ENCODE measurements at places on chromosomes 7 and 10.

- DNase-seq: no peak
These were observed 92.8 kb downstream of the ST7 start for GRCh38 chr7:117045927-117046710.

- DNase-seq: no peak
These were observed 143.7 kb upstream of the COL1A2 start for GRCh38 chr7:94250987-94251386.

GRCh38 chr10:13331646-13332045 is 16.4 kb downstream of the SEPHS1 start:
- DNase-seq: no peak

- no peak for DNase-seq
These were observed 162.4 kb downstream of the ARID5B start for GRCh38 chr10:62063795-62064472.

- no peak for DNase-seq
These were observed 63.4 kb downstream of the KIAA1217 start for GRCh38 chr10:24272374-24272773.

- DNase-seq: no peak
These were observed 26.0 kb upstream of the TMEM140 start for GRCh38 chr7:135121868-135122267.

- no peak for DNase-seq
These were observed 32.3 kb upstream of the IL6 start for GRCh38 chr7:22694597-22695207.

GRCh38 chr7:69928621-69929020 is 330.3 kb downstream of the AUTS2 start:
- DNase-seq: no peak

DNA sequence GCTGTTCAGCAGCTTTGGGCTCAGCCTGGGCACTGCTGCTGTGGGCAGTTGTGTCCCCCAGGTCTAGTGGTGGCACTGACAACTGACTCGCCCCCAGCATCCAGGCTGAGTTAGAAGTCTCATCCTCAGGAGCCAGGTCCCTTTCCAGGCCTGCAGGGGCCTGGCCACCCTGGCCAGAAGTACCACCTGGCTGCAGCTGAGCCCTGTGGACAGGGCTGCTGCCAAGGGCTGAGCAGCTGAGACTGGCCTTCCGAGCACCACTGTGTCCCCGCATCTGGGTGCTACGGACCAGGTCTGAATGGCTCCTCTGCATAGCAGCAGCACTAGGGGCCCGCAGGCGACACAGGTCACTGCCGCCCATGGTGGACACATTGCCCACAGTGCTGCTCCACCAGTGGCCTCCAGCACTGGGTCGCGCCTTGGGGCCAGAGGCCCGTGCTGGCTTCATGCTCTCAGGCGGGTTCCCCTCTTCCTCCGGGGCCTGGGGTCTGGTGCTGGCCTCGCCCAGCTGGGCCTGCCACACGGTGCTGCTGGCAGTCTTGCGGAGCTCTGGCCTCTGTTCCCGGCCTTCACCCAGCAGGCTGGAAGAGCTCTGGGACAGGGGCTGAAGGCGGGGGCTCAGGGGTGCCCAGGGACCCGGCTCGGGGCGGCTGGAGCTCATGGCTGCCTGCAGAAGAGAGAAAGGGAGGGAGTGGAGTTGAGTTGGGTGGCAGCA is 6.2 kb downstream of the GPRIN2 start:
- no peak for DNase-seq

- no peak for DNase-seq
These were observed 10.5 kb upstream of the EZH2 start for GRCh38 chr7:148894591-148894990.

GRCh38 chr10:132749371-132749795 is 36.6 kb downstream of the NKX6-2 start:
- no peak for DNase-seq

GRCh38 chr10:127344346-127344745 is 148.0 kb upstream of the INSYN2A start:
- no peak for DNase-seq

GRCh38 chr7:121037957-121038716 is 49.6 kb downstream of the CPED1 start:
- no peak for DNase-seq

- no peak for DNase-seq
These were observed 251.6 kb downstream of the TCERG1L start for GRCh38 chr10:131059881-131060280.

DNA sequence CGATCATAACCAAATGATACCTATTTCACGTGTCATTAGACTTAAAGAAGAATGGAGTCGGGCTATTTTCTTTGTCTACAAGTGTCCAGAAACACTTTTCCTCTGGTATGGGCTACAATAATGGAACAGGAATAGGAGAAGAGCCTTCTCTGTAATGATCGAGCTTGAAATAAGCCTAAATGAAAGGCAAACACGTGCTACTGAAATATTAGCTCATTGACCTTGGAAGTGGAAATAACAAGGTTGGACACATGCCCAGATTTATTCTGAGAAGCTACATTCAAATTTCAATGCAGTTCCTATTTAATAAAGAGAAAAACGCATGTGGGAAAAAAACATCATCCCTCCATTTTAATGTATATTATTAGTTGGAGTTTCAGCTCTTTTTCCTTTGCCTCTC is 254.7 kb upstream of the PTER start:
- DNase-seq: no peak

- no peak for DNase-seq
These were observed 94.2 kb upstream of the GPR26 start for GRCh38 chr10:123571978-123572377.

DNA sequence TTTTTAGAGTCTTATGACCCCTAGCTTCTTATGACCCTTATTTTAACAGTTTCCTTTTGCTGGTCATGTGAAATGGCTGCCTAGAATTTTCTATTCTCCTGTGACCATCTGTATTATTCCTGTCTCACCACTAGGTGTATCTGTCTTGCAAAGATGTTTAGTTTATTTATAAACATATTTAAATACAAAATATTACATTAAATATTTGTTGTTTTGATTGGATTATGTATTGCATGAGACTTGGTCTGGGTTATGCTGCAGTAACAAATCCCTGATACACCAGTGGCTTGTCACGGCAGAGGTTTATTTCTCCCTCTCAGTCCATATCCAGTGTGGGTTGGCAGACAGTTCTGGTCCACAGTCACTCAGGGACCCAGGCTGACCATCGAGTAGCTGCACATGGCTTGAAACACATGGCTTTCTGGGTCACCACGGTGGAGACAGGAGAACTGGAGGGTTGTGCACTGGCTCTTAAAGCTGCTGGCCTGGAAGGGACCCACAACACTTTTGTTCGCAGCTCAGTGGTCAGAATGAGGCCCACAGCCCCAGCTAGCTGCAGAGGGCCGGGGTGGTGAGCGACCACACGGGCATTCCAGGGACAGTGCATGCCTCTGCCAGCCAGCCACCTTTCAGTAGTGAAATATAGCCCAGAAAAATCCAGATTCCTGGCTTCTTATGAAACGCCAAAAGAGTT is 7.4 kb downstream of the RASSF4 start:
- DNase-seq: no peak

DNA sequence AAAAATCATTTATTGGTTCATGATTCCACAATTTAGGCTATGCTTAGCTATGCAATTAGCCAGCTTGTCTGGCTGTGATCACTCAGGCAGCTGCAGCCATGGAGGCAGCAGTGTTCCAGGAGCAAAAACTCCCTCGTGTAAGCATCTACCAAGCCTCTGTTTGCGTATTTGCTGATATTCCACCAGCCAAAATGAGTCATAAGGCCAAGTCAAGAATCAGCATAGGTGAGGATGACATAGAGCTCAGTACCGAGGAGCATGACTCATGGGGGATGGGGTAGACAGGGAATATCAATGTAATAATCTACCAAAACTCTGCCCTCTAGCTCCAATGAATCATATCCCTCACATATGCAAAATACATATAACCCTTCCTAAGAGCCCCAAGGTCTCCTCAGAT is 63.3 kb downstream of the IMMP2L start:
- no peak for DNase-seq

DNA sequence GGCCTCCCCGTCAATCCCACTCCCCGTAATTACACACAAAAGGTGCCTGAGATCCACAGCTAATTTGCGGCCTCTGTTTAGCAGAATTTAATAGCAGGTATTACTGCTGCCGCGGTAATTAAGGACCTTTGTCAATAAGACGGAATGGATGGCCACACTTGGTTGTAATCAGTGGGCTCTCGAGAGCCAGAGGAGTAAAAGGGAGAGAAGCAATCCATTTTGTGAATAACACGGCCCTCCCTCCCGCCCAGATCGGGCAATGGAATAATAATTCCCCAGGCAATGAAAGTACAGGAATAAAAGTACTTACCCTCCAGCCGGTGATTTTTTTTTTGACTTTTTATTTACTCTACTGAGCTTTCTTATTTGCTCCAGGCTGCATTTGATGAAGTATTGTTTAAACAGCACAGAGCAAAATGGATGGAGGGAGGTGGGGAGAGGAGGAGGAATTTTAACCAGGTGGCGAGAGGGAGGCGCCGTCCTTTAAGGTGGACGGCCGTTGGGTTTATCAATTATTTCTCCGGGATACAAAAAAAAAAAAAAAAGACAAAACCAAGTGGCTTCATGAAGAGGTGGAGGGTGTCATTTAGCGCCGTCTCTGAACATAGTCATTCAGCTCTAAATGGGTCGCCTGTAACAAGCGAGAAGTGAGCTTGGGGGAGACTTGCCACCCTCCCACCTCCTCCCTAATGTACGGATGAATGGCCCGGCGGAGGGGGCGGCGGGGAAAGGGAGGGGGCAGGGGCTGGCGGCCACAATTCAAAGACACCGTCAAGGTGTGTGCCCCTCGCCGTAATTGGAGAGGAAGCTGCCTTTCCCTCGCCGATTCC is 120.3 kb downstream of the BUB3 start:
- no peak for DNase-seq

- DNase-seq: no peak
These were observed at the start of gene FOXP2 for GRCh38 chr7:114414156-114415063. FOXP2 (plus strand) TSS chr7:114414815; CDS start chr7:114426512, 11,697 bp downstream.

- no peak for DNase-seq
These were observed 265.6 kb downstream of the PTEN start for GRCh38 chr10:88129013-88129412.

DNA sequence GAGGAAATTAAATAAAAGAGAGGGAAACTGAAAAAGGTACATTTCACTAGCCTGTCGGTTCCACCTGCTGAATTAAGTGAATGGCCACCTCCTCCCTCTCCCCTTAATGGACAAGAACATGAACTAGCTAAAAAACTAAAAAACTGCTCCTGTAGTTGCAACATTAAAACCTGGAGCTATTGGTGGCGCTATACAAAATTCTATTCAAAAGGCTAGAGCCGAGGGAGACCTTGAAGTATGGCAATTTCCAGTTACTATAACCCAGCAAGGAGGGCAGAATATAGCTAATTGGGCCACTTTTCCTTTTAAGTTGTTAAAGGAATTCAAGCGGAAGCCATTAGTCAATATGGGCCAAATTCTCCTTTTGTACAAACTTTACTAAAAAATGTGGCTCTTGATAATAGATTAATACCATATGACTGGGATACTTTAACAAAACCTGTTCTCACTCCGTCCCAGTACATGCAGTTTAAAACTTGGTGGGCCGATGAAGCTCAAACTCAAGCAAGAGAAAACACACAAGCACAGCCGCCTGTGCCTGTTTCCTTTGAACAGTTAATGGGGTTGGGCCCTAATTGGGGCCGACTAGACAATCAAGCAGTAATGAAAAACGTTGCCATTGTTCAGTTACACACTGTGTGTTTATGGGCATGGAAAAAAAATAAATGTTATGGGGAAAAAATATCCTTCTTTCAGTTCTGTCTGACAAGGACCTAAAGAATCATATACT is 6.5 kb upstream of the CHST3 start:
- DNase-seq: no peak

DNA sequence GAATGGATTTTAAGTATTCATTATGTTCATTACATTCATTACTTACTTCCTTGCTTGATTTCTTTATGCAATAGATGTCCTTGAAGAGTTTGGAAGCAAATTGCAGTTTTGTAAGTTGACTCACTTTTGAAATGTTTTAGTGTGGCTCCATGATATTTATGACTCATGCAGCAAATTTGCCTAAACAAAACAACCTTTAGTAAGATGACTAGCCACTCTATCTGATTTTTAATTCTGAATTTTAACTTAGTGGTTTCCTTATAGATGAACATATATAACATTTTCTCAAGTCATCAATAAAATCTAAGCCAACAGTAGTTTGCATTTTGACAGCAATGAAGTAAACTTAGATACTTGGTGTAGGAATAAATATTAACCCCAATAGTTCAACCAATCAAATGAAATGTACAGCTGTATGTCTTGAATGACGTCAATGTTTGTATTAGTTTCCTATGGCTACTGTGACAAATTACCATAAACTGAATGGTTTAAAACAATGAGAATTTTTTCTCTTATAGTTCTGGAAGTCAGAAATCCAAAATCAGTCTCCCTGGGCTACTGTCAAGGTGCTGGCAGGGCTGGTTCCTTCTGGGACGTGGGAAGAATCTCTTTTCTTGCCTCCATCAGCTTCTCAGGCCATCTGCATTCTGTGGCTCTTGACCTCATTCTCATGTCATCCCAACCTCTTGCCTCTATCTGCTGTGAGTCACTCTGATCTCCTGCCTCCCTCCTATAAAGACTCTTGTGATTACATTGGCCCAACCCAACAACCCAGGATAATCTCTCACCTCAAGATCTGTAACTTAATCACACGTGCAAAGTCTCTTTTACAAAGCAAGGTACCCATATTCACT is 73.4 kb downstream of the AHR start:
- no peak for DNase-seq

DNA sequence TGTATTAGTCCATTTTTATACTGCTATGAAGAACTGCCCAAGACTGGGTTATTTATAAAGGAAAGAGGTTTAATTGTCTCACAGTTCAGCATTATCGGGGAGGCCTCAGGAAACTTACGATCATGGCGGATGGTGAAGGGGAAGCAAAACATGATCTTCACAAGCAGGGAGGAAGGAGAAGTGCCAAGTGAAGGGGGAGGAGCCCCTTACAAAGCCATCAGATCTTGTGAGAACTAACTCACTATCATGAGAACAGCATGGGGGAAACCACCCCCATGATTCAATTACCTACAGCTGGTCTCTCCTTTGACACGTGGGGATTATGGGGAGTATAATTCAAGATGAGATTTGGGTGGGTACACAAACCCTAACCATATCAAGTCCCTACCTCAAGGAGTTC is 85.4 kb downstream of the JAZF1 start:
- DNase-seq: no peak

DNA sequence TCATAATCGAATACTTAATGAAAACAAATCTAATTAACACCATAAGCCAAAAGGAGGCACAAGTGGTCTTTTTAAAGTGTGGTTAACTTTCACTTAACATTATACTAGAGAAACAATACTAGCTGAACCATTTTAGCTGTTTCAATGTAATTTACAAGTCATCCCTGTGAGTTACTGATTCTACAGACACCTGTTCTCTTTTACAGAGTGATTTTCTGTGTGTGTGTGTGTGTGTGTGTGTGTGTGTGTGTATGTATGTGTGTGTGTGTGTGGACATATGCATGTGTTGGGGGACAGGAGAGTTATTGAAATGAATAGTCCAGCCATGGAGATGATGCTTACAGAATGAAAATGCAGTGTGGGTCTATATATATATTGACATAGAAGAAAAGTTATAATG is 200.2 kb downstream of the DNAJC1 start:
- no peak for DNase-seq
